Left ventricle myocardium superior (tissue), 1 donor: ENCODE measurements at places on chromosomes 13 and 19.

DNA sequence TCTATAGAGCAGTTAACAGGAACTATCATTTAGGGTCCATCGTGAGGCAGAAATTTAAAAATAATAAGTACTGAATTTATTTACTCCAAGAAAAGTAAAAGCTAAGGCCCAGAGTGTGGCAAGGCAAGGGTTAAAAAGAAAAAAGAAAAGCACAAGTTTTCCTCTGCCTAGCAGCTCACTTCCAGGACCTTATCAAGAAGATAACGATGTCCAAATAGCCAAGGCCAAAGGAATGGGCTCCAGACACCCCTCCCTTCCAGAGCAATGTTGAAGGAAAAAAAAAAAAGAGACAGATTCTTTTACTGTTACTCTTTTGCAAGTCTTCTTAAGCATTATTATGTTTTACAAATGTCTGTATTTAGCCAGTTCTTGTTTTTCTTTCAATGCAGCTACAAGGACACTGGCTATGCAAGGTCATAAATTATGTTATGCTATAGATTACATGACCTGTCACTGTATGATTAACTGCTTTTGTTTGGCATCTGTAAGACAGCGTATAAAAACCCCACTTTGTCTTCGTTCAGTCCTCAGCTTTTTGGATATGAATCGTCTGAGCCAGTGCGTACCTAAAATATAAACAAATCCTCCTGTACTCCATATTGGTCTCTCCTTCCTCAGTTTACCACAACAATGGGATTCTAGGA, 2.9 kb upstream of the ZNF700 start:
- no peak for DNase-seq

DNA sequence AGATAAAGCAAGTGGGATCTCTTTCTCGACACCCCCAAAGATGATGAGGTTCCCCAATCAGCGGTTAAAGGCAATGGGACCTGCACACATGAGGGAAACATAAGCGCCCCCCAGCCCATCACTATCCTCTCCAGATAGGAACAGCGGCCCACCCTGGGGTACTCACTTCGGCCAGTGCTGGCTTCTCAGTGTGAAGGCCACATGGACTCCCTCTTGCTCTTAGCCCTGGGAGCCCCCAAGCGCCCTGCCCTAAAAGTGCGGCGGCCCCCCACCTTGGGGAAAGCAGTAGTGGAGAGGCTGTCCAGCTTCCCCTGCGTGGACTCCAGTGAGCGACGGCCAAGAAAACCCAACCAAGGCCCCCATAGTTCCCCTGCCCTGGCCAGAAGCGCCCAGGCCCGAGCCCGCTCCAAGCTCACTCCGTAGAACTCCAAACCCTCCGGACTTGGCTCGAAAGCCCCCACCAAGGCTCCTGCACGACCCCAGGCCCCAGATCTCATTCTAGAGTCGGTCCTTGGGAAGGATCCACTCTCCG, 1.0 kb downstream of the CACNA1A start:
- no peak for DNase-seq

GRCh38 chr13:29925457-29926097, 75.2 kb upstream of the UBL3 start:
- peak; percentile 58 for DNase-seq

DNA sequence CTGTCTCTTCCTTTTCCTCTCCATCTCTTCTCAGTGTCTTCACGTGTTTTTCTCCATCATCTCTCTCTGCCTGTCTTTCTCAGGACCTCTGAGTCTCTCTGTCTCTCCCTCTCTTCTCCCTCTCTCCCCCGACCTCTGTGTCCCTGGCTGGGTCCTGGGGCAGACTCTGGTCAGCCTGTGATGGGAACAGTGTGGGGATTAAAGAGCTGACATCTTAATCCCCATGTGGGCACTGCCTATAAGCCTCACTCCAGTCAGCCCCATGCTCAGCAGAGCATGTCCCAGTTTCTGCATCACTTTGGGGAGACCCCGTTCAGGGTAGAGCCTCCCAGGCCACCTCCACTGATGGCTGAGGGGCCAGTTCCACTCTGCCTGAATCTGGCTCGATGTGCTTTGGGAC, 16.2 kb downstream of the EGLN2 start:
- DNase-seq, result no peak

GRCh38 chr19:29771708-29772414, 39.9 kb upstream of the CCNE1 start:
- peak; percentile 65 for DNase-seq

GRCh38 chr19:55041627-55042343, 3.7 kb upstream of the GP6 start:
- no peak for DNase-seq

DNA sequence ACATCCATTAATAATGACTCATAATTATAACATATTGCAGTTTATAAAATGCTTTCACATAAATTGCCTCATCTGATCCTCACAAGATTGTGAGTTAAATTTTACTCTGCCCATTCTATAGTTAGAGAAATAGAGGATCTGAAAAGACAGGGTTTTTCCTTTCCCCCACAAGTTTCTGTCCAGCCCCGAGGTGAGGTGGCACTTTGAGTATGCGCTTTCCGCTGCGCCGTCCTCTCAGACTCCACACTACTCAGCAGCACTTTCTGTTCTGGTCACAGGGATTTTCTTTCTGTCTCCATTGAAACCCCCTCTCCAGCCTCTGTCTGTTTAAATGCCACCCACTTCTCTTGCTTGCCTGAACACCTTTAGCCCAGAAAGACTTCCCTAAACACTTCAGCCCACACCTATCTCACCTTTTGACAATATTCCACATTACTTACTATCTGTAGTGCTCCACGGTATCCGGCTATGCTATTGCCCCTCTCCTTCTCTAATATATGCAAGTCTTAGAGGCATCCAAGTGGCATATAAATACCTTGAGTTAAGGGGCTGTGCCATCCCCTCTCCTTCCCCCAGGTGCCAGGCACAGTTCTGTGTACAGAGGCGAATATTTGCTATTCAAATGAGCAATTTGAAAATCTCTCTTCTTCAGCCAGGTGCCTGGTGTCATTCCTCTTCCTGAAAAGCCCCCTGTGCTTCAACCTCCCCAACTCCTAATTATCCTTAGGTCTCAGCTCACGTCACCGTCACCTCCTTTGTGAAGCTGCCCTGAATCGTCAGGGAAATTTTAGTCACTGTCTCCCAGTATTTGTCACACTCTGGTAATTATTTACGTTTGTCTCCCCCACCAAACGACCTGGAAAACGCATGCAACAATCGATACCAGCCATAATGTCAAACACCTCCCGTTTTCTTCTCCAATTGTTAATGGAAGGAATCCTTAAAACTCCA, 268.7 kb downstream of the NHLRC3 start:
- DNase-seq, result no peak

GRCh38 chr13:24249624-24250023, 59.8 kb upstream of the C1QTNF9 start:
- DNase-seq, result no peak

DNA sequence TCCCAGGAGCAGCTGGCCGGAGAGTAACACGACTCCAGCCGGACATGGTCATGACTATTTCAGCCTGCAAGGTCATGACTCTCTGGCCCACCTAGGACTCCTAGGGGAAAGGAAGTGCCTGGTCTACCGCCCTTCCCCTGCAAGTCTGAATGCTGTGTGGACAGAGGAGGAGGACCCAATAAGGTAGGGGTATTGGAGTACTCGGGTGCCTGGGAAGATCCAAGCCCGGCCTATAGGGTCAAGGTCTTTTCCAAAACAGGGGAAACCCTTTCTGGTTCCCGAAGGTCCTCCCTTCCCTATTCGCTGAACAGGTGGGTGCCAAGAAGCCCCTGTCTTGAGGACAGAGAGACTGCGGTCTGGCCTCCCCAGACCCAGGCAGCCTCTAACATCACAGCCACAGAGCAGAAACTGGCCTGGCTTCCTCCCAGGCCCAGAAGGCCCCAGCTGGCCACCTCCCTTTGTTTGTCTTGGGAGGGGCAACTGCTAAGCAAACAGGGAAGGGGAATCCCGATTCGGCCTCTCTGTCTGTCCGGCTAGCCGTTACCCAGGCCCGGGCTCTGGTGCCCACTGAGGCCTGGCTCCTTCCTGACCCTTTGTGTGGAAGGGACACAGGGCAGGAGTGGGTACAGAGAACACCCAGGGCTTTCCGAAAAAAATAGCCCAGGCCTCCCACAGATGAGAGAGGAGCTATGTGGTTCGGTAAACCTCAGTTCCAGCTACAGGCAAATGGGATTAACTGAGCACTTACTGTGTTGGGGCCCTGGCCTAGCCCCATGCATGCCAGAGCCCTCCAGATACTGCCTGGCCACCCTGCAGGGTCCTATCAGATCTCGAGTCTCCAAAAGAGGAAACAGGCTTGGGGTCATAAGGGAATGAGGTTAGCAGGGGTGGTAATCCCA, 5.2 kb upstream of the GRAMD1A start:
- peak; percentile 57 for DNase-seq

DNA sequence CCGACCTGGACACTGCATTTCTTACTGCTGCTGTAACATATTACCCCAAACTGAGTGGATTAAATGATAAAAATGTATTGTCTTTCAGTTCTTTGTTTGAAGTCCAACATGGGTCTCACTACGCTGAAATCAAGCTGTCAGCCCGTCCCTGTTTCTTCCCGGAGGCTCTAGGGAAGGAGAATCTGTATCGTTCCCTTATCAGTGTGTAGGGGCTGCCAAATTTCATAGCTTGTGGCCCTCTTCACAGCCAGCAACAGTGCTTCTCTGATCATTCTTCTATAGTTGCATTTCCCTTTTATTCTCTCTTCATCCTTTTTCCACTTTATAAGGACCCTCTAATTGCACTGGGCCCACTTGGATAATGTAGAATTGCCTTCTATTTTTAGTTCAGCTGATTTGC, 10.1 kb downstream of the ZNF234 start:
- DNase-seq, result no peak

DNA sequence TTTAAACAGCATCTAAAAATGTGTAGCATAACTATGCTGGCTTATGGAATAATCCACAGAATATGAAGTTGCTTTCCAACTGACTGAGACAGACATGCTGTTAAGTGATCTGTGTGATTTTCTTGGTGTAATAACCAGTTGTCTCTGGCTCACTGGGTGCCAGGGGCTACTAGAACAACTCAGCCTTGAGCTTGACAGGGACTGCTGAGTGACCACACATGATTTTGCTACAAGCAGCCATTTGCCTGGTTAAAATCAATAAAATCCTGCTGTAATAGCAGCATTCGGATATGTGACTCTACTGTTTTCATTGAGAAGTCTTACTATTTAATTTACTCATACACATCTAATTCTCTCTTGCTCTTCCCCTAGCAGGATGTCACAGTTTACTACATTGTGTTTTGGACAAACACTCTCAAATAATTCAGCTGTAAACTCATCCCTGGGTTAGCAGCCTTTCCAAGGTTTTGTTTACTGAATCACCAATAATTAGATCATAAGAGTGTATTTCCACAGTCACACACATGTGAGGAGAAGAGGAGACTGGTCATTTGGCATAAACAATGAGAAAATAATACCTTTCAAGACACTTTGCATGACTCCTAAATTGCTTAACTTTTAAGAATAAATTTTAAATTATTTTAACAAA, 426.2 kb downstream of the PCDH9 start:
- DNase-seq, result no peak

- DNase-seq, result no peak
Measured at GRCh38 chr19:726993-727956, 18.5 kb downstream of the PALM start.

GRCh38 chr13:32426191-32426989, 1.5 kb downstream of the N4BP2L1 start:
- DNase-seq, result no peak

DNA sequence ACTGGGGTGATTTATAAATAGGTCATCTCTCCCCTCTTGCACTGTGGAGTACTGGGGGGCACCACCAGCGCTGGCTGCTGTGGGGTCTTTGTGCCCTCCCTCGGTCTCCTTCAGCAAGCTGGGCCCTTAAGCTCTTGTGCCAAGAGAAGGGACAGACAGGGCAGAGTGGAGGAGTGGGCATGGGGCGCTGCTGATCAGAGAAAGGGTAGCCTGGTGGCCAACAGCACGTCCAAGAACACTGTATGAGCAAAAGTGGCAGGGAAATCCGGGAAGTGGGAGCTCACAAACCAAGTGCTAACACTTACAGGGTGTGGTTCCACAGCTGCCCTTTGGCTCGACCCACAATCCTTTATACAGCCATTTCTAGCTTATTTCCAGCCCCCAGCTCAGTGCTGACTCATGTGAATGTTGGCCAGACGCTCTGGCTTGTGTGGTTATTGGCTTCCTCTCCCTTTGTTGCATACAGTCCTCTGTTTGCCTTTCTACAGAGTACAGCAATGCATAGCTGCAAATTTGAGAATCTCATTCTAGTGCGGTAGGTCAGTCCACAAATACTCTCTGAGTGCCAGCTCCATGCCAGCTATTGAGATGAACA, 298.8 kb downstream of the SHISA2 start:
- peak; percentile 51 for DNase-seq

DNA sequence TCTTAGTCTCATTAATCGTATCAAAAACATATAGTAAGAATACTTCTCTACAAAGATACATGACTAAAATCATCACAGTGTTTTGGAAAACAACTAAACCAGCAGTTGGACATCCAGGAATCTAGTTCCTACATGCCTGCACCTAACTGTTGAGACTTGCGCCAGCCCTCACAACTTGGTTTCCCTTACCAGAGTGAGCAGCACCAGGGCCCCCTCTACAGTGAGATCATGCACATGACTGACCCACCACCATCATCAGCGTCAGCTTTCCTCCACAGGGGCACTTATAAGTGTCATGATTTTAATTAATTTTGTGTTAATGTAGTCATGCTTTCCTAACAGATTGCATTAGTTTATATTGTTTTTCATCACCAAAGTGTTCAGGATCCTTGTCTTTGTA, 1322.0 kb downstream of the EFNB2 start:
- DNase-seq, result no peak

DNA sequence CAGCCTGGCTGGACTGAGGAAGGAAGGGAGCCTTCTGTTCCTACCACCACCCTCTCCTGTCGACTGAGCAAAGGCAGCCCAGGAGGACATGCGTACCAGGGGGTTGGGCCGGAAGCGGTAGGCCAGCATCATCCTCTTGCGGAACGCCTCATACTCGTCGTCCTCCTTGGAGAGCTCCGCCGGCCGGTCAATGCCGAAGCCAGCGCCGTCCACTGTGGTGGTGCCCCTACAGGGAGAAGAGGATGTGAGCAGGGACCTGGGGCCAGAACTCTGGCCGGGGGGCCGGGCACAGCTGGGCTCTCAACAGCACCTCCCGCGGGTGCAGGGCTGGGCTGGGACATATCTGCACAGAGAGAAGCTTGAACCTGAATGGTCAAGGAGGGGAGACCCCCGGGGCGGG, 3.8 kb upstream of the TM6SF2 start:
- no peak for DNase-seq

DNA sequence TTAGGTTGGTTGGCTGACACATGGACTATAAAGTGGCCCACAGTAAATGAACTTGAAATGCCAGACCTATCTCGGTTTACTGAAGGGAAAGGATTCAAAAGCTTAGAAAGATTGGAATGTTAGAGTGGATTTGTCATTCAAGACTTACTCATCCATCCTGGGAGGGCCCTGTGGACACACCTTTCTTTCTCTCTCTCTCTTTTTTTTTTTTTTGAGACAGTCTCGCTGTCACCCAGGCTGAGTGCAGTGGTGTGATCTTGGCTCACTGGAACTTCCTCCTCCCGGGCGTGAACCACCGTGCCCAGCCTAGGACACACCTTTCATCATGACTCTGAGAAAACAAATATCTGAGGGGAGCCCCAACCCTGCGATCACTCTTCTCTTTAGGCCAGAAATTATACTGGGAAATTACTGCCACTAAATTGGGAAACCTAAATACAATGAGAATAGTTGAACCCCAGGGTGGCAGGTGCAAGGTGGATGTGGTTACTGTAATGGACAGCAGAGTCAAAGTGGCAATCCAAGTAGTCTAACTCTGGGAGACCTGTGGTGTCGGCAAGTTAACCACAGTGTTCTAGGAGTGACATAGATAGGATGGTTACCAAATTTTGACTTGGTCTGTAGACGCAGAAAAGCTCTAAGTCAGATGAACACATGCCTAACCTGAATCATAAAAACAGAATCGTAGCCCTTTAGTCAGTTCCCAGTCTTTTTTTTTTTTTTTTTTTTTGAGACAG, 47.1 kb upstream of the ZMYM5 start:
- no peak for DNase-seq
